ENCODE measurements at places on chromosomes 6 and 20.

GRCh38 chr20:13105039-13105438 lies 96.3 kb downstream of the SPTLC3 start:
- DNase-seq = no peak

DNA sequence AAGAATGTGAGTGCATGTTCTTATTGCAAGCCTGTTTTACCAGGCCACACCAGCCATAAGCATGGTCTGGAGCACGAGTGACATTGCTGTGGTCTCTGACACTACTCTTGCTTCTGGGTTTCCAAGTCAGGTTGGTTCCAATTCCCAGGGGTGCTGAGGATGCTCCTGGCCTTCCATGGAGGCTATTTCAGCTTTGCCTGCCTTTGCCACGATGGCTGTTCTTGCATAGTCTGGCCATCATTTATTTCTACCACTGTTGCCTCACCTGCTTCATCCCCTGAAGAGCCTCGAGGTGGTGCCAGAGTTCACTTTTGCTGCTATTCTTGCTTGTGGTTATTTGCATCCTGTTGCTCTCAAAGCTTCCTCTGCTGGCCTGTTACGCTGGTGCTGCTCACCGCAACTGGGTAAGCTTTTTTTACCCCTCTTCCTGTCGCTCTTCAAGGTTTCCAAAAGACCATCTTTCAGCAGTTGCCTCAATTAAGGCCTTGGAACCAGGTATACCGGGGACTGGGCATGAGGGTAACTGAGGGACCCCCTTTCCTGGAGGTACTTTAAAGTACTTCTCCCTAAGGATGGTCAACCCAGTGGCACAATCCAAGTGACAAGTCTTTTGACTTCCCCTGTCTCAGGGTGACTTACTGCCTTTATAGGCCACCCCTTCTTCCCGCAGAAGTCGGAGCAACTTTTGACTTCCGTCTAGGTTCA lies 64.5 kb downstream of the AKAP7 start:
- no peak for DNase-seq

DNA sequence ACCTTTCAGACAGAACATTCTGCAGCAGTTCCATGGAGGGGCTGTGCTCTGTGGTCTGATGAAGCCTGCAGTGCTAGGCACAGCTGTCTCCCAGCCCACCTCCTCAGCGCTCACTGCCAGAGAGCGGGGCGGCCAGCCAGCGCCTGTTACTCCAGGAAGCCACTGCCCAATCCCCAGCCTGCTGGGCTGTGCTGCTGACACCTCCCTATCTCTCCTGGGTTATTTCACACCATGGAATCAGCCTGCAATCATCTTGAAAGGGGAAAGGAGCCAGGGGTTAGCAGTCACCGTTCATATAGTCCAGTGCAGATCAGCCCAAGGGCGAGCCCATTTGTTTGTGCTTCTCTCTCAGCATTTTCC lies 46.3 kb upstream of the NHSL1 start:
- no peak for DNase-seq

DNA sequence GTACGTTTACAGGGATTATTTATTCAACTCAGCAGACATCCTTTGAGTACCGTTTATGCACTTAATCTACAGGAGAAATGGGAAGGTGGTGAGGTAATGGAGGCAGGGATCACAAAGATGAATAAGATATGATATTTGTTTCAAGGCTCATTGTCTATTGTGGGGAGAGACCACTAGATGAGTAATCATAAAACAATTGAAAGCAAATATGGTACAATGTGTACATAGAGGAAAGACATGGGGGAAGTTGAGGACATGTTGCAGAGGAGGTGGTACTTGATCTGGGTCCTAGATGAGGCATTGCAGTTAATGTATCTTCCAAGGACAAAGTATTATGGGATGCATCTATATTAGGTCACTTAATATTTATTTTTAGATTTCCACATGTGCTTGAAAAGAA lies 13.7 kb upstream of the CDC5L start:
- no peak for DNase-seq

GRCh38 chr20:44501448-44501847 lies 20.4 kb downstream of the SERINC3 start:
- no peak for DNase-seq

DNA sequence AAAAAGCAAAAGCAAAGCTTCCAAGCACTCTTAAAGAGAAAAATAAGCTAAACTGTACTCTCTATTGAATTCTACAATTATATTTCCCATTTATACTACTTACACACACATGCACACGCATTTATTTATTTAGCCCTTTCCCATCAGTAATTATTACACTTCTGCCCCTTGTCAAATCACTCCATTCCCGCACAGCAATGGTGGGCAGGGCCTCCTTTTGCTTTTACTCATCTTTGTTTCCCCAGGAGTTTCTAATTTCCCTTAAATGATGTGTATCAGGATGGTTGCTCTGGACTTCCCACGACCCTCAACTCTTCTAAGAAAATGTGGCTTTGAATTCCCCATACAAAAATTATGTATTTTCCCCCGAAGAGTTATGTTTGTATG lies 19.9 kb downstream of the PXT1 start:
- DNase-seq = no peak

DNA sequence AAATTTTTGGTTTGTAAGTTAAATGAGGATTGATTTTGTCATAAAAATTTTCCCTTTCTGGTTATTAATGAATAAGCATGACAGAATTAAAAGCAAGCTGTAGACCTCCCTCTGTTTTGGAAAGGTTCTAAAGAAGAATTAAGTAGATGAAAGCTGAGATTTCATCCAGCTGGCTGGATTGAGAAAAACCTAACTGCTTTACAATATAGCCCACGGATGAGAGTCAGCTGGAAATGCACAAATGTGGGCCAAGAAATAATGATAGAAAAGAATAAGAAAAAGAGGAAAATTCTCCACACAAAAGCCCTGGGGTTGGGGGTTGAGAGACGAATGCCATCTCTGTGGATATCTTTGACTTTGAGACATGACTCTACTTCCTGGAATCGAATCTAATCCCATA lies 631.6 kb downstream of the HDGFL1 start:
- DNase-seq = no peak

- no peak for DNase-seq
Measured at GRCh38 chr6:118511930-118512715, 36.0 kb upstream of the PLN start.

- DNase-seq = peak; percentile 39
Measured at GRCh38 chr20:35200267-35200666, 26.2 kb upstream of the MMP24 start.

GRCh38 chr20:16707674-16708073 lies 22.2 kb upstream of the SNRPB2 start:
- DNase-seq = no peak

- DNase-seq = no peak
Measured at GRCh38 chr6:19380293-19380692, 456.9 kb upstream of the ID4 start.

GRCh38 chr6:80942911-80943310 lies 809.6 kb downstream of the TENT5A start:
- no peak for DNase-seq

GRCh38 chr6:150361876-150362275 lies 6.9 kb upstream of the IYD start:
- no peak for DNase-seq

- no peak for DNase-seq
Measured at GRCh38 chr6:12845224-12846004, 128.8 kb downstream of the PHACTR1 start.

- no peak for DNase-seq
Measured at GRCh38 chr6:21691685-21692346, 98.3 kb downstream of the SOX4 start.

DNA sequence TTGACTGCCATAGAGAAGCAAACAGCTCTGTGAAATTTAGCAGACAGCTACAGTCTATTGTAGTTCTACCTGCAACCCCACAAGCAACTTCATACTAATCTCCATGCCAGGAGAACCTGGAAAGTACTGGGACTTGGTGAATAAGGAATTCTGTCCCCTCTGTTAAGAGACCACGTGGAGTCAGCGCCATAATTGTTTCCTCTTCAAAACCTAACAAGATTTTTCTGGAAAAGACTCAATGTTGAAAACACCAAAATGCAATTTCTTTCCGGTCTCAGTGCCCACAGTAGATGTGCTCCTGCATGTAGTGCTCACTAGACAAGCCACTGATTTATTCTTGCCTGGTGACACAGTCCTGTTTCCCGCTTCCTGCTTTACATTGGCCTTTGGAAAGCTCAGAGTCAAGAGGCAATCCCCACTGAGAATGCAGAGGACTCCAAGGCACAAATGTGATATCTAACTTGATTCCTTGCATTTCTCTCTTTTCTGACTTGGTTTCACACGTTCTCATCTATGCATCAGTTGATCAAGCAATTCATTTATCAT lies 268.3 kb downstream of the HIVEP2 start:
- DNase-seq = no peak

- no peak for DNase-seq
Measured at GRCh38 chr6:71502956-71503355, 214.3 kb downstream of the OGFRL1 start.

Measured in AG04450 (cell line).